ENCODE measurements at places on chromosomes 11 and 22.

GRCh38 chr11:35747668-35748067, 85.1 kb downstream of the TRIM44 start:
- no peak for DNase-seq

- DNase-seq: peak; percentile 90
Measured at GRCh38 chr11:67382276-67383136, 9.1 kb upstream of the CLCF1 start.

GRCh38 chr11:18611196-18611595, 11.6 kb downstream of the MISFA start:
- no peak for DNase-seq

DNA sequence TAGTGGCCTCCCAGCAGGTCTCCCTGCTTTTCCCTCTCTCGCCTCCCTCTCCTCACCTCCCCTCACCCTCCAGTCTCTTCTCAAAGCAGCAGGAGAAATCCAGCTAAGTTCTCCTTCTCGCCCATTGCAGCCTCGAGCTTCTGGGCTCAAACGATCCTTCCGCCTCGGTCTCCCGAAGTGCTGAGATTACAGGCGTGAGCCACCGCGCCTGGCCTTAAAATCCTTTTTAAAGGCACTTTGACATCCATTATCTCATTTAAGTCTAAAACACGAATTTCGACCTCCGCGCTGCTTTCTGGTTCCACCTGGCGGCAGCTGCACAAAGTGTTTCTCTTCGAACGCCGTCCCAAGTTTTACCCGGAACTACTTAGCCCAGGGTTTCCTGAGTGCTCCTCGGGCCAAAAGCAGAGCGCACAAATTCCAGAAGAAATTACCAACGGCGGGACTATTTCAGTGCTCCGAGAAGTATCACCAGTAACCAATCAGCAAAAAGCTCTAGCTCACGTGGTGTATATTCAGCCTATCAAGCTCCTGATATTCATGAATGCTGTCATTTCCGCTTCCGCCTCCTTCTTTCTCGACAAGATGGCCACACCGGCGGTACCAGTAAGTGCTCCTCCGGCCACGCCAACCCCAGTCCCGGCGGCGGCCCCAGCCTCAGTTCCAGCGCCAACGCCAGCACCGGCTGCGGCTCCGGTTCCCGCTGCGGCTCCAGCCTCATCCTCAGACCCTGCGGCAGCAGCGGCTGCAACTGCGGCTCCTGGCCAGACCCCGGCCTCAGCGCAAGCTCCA, at the start of gene EIF3F:
EIF3F (plus strand) TSS at position 570 of the 792 bp plus-strand sequence; CDS start at position 586, 16 bp downstream.
- DNase-seq: peak; percentile 99

- no peak for DNase-seq
Measured at GRCh38 chr11:19659529-19659928, 53.1 kb upstream of the NAV2 start.

DNA sequence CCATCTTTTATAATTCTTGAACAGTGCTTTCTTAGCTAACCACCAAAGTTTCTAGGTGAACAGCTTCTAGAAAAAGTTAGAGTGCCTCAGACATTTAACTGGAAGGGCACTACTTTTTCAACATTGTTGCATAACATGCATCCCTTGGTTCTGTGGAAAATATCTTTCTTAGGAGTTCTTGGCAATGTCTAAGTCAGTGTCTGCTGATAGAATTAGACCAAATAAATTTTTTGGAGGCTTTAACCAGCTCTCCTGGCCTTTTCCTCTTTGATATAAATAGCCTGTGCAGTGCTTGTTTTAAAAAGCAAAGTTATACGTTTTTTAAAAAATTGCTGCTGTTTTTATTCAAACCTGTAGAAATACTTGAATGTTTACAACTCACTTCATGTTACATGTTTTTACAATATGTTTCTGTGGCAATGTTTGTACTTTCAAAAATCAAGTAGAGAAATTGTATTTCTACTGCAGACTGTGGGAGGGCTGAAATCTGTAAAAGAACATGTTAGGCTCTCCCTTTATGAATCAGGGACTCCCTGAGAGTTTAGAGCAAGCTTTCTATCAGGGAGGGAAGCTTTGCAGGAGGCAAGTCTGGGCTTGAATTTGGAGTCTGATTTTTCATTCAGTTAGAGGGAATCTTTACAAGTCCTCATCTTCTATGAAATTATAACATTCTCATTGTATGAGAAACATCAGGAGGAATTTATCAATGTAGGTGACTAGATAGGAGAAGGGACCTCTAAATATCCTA, 16.3 kb upstream of the PANX1 start:
- no peak for DNase-seq

- peak; percentile 88 for DNase-seq
Measured at GRCh38 chr11:122749005-122749687, 89.2 kb upstream of the CRTAM start.

DNA sequence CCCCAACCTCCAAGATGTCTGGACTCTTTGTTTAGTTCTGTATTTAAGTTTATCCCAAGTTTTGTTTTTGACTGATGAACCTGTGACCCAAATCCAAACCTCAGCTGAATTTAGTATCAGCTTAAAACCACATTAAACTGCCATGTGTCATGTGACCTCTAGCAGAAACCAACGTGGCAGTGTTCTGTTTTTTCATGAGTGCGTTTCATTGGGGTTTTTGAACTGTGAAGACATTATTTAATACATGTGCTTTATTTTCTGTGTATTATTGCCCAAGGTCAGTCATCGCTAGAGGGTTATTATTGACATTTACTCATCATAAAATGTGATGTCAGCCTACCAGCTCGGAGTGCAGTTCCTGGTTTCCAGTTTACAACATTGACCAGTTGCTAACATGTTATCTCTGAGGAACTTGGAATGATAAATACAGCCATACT, 1.8 kb downstream of the TLCD5 start:
- peak; percentile 66 for DNase-seq

GRCh38 chr11:102546923-102547471, 16.4 kb upstream of the MMP7 start:
- DNase-seq: peak; percentile 88

DNA sequence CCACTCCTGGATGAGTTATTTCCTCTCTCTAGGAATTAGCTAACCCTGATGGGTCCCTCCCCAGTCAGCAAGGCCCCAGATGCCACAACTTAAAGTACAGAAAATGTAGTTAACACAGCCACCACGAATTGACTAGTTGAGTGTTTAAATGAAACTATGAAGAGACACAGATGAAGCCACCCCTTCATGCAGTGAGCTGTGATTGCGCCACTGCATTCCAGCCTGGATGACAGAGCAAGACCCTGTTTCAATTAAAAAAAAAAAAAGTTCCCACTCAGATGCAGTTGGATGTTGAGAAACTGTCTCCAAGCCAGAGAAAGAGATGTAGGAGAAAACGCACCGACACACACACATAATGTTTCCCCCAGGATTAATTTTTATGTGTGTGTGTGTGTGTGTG, 53.3 kb downstream of the SCN3B start:
- DNase-seq: no peak

DNA sequence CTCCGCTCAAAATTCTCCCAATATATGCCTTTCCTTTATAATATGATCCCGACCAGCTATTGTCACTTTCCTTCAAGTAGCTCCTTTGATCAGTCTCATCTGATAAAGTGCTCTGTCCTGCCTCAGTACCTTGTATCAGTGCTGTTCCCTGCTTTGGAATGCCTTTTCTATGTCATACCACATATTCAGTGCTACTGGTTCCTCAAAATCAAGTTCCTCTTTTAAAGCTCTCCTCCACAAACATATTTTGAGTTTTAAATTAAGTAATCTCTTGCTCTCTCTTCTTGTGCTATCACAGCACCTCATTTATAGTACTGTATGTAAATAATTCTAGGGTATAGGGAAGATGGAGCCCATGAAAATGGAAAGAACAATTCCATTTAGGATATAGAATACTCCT, 137.1 kb upstream of the CTSC start:
- peak; percentile 59 for DNase-seq

DNA sequence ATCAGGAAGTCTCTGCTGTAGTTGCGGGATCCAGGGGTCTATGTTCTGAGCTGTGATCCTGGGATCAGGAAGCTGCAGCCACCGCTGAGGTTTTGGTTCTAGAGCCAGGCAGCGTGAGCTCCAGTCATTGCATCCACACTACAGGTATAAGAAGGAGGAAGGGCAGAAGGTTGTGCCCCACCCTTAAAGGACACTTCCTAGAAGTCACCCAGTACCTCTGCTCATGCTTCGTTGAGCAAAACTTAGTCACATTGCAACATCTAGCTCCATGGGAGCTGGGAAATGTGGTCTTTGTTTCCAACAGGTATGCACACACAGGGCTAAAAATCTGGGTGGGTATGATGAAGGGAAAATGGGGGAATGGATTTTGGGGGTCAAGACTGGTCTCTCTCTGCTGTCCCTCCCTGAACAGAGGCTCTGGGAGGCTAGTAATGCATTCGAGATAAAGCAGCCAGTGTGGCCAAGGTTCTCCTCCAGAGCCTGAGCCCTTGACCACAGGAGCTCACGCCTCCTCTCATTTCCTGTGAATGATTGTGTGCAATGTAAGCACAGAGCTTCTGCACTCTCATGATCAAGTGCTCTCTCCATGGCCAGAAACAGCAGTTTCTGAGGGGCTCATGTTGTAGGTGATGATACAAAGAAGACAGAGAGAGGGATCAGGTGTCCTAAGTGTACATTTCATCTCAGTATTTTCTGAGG, 86.8 kb upstream of the OR4B1 start:
- no peak for DNase-seq

DNA sequence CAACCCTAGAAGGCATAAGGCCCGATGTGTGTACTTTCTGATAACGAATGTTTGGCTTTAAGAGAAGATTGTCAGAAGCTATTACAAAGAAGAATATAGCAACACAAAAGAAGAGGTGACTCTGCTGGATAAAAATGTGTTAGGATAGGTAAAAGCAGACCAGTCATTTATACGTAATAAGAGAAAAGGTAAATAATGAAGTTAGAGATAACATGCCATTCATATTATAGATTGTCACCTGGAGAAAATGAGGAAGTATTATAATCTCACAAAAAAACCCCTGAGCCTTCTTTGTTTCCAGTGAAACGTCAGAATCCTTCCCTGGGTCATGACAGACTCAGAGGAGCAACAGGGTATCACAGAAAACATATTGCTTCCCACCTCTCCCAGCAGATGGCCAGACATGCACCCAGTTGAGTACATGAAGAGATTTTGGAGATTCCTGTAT, 36.1 kb downstream of the PPFIA1 start:
- no peak for DNase-seq

- peak; percentile 80 for DNase-seq
Measured at GRCh38 chr11:102345904-102346303, 1.1 kb upstream of the BIRC2 start.

DNA sequence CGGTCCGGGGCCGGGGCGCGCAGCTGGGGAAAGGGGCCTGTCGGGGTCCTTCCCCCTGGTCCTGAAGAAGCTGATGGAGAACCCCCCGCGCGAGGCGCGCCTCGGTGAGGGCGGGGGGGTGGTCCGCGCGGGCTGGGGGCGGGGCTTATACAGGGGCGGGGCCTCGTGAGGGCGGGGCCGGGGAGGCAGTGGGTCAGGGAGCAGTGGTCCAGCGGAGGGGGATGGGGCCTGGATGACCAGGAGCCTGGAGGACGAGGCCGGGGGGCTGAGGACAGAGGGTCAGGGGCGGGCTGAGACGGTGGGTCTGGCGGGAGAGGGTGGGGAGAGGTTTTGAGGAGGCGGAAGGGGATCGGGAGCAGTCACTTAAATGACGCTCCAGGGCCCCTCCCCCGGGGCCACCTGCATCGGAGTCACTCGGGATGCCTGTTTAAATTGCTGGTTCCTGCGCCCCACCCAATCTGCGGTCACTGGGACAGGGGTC, 396 bp downstream of the TEF start:
- peak; percentile 81 for DNase-seq

- no peak for DNase-seq
Measured at GRCh38 chr11:134357545-134357839, 25.7 kb downstream of the GLB1L2 start.

DNA sequence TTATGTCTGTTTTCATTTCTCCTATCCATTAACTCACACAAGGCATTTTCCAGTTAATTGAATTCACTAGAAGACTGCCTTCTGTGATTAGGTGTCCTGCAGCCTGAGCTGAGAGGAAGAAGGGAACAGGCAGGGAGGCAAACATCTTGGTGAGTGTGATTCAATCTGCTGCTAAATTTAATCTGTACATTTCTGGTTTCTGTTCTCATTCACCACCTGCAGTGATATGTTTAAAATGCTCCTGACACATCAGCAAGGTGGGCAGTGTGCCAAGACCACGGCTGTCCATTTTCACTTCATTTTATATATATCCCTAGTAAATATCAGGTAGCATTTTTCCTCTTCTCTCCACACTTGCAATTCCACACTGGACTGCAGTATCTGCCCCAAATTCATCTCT, 416.5 kb downstream of the TMEM135 start:
- DNase-seq: no peak

- no peak for DNase-seq
Measured at GRCh38 chr11:62413060-62413696, 5.7 kb upstream of the SCGB1A1 start.

- DNase-seq: no peak
Measured at GRCh38 chr11:68506908-68507307, 46.4 kb downstream of the PPP6R3 start.

DNA sequence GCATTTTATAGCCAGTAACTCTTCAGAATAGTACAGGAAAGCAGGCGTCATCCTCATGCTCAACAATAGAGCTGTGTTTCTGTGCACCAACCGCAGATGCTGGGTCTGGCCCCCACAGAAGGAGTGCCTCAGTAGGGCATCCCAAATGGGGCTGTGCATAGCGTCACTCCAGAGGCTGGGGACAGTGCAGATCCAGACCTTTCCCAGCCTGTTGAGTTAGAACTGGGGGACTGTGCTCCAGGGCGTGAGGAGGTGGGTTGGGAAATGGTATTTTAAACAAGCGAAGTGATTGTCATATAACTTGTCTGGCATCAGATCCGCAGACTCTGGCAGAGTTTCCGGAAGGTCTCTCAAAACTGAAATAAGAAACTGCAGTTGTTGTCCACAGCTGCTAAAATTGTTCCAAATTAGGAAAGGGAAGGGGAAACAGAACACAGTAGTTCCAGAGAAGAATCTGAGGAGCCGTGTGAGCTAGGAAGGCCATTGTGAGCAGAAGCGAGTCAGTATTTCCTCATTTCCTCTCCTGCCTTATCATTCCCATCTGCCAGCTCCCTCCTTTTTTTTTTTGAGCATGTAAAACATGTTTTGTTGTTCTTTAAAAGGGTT, 52.2 kb downstream of the JAM3 start:
- DNase-seq: no peak

DNA sequence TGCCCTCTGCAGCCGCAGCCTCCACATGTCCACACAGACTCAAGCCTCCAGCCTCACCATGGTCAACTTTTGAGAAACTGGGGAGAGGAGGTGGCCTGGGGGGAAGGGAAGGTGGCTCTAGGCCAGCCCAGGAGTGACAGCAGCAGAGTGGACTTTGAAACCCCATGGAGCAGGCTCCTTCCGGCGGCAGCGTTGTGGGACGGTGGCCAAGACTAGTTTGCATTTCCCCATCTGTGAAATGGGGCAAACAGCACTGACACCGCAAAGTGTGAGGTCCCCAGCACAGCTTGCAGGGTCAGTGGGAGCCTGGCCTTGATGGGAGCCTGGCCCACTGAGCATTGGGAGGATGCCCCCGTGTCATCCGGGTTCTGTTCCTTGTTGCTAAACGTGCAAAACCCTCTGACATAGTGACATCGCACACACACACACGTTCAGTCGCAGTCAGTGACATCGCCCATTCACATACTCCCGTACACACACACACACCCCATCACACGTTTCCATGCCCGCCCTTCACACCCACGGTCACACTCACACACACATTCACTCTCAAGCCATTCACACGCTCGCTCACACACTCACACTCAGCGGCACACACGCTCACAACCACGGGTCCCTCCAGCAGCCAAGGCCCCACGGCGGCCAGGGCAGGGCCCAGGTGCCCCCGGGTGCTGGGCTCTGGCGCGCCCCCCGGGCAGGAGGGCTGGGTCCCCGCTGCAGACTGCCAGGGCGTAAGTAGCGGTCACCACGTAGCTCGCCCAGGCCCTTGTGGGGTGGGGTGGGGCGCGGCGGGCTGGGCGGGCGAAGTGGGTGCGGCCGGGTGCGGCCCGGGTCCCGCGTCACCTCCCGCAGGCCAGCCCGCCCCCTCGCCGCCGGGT, 585 bp downstream of the CYB5R3 start:
- peak; percentile 29 for DNase-seq
